ENCODE measurements at places on chromosomes 6 and 20.

GRCh38 chr20:37144856-37145404, 34.2 kb upstream of the RPN2 start:
- no peak for DNase-seq

GRCh38 chr6:150711584-150712504, 112.2 kb downstream of the PLEKHG1 start:
- DNase-seq = no peak

DNA sequence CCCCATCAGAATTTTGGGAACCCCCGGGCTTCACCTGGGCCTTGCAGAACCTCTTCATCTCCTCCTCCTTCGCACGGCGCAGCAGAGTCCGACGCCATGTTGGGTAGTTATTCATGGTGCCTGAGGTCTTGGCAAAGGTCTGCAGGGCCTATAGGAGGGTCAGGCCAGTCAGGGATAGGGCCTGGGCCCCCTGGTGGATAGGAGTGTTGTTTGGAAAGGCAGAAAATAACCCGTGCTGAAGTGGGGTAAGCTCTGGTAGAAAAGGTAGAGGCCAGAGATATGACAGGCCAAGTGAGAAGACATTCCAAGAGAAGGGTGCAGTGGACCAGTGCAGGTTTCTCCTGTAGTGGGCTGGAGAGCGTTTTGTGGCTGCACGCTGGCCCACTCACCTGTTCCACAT, 4.9 kb downstream of the SMPD2 start:
- DNase-seq = no peak

DNA sequence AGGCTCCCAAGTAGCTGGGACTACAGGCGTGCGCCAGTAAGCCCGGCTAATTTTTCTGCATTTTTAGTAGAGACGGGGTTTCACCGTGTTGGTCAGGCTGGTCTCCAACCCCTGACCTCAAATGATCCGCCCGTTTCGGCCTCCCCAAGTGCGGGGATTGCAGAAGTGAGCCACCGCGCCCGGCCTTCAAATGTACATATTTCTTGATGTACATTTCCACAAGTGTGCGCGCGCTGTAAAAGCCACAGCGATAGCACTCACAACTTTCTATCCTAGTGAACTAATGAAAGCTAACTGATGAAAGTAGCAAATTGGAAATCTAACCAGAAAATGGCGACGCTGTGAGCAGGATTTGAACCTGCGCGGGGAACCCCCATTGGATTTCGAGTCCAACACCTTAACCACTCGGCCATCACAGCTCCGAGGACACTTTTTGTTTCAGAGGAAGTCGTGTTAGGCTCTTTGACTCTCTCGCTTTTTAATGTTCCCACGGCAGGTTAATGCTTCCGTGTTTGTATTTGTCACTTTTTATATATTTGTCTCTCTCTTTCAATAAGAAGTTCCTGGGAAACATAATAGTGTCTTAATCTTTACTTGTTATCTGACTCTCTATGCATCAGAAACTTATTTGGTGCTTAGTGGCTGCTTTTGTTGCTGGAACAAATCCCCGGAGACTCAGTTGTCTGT, 199.4 kb upstream of the ZNF184 start:
- DNase-seq = peak; percentile 7

GRCh38 chr20:48826069-48826468, 1.7 kb downstream of the PREX1 start:
- DNase-seq = no peak

DNA sequence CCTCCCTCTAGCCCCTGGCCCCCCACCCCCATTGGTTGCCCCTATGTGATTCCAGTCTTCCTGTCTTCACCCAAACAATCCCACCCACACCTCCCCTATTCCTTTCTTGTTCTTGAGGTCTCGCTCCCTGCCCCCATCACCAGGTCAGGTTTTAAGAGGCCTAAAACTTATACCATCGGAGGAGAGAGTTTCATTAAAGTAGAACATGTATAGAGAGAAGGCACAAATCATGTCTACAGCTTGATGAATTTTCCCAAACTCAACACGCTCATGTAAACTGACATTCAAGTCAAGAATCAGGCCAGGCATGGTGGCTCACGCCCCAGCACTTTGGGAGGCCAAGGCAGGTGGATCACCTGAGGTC, 44.5 kb downstream of the TGM2 start:
- DNase-seq = no peak

GRCh38 chr20:10565191-10565921, 108.4 kb downstream of the JAG1 start:
- no peak for DNase-seq

GRCh38 chr6:132785936-132786335, 12.5 kb downstream of the SLC18B1 start:
- DNase-seq = no peak

GRCh38 chr20:51021067-51022025, 1.6 kb downstream of the KCNG1 start:
- no peak for DNase-seq

GRCh38 chr6:148177589-148178233, 164.9 kb upstream of the SASH1 start:
- peak; percentile 32 for DNase-seq

DNA sequence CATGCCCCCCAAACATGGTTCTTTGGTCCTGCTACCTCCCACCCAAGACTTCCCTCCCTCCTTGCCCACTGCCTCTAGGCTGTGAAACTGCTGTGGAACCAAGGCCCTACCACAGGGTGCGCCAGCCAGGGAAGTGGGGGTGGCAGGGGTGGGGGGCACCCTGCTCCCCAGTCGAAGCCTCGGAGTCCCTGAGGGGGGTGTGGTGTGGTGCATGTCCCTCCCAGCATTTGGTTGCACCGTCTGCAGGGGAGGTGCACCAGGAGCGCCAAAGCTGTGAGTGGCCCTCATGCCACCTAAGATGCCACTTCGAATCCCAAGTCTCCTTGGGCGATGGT, 1.8 kb downstream of the RGS19 start:
- DNase-seq = no peak

GRCh38 chr6:41901882-41902519, 6.8 kb upstream of the USP49 start:
- DNase-seq = no peak

- peak; percentile 16 for DNase-seq
Observed at GRCh38 chr20:12790859-12791258, 217.9 kb upstream of the SPTLC3 start.

DNA sequence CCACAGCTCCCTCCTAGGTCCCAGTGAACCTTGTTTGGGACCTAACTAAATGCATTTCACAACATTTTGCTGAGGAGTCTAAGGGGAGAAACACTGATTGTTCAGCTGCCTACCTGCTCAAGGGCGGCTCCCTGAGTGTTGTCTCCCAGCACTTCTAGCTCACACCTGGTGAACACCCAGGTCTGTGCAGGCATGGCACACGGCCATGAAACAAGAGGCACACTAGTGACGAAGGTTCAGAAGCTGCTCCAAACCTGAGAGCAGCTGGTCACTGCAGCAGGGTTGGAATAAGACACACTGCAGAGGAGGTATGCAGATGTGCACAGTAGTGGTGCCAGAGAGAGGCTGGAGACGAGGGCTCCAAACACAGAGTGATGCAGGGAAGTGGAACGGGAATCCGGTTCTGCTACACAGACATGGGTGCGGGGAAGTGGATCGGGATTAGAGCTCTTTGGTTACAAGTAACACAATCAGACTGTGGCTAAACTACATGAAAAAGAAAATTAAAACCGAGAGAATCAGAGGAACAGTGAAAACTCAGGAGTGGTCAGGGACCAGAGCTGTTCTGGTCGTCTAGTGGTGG, 486.1 kb upstream of the CDH4 start:
- DNase-seq = no peak

GRCh38 chr6:134666125-134666524, 283.8 kb downstream of the ALDH8A1 start:
- no peak for DNase-seq

DNA sequence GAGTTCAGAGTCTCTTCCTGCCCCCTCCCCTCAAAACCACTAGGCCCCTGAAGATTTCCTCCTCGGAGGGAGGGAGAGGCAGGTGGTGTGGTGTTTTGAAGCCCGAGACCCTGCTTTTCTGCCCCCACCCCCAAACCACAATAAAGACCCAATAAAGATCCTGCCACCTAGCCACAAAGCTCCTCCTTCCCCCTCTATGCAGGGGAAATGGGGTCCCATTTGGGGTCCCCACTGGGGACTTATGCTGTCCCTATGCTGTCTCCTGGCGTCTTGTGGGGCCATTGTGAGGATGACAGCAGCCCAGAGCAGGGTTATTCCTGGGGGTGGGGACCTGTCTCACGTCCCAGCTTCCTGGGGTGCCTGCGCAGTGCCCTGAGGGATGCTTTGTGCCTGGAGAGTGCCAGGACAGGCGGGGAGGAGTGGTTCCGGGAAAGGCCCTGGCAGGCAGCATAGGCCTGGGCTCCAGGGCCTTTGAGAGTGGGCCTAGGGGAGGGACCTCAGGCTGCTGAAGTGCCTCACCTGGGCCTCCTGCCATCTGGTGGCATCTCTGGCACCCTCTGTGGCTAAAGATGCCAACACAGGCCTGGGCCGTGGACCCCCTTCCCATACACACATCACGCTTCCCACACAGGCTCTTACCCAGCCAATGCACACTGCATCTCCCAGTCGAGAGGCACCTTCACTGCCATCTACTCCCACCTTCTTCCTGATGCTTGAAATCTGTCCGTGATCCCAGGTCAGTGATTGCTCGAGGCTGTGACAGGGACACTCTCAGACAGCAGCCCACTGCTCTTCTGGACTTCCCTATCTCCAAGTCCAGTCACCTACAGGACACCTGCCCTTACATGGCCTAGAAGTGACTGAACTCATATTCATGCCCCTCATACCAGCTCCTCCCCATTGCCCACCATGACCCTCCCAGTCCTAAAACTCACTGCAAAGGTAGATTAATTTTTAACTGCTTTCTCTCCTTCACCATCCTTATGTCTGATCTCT, 7.9 kb upstream of the ARMC12 start:
- no peak for DNase-seq

GRCh38 chr6:113511100-113511499, 346.0 kb upstream of the MARCKS start:
- DNase-seq = no peak

GRCh38 chr6:91464201-91464600, 877.3 kb upstream of the MAP3K7 start:
- DNase-seq = no peak

DNA sequence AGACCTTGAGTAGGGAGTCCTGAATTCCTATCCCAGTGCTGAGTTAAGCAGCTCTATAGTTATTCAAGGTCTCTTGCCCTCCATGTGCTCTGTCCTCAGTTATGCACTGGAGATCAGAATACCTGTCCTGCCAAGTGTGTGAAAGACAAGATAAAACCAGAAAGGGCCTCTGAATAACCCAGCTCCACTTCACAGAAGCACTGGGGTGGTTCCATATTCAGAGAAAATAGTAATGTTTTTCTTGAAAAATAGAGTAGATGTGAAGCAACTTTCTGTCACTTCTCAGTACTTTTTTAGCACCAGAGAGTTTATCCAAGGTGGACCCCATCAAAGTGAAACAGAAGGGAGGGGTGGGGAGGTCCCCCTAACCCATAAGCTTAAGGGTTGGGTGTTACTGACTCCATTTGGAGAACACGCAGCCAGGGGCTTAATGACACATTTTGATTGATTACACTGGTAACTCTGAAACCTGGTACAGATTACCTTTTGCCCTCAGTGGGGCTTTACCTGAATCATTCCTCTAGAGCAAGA, 509.8 kb upstream of the JARID2 start:
- no peak for DNase-seq

DNA sequence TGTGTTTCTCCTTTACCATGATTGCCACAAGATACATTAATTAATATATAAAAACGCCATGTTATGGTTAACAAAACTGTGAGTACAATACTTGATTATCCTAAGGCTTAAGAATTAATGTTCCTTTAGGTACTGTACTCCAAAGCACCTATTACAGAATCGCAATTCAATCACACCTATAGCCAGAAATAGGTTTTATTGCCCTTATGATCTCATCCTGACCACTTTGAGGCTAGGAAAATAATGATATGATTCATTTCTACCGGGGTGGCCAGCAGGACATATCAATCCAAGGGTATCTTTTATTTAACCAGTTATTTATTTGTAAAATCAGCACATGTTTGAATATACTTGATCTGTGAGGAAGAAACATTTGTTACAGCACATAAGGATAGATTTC, 396.6 kb upstream of the GJE1 start:
- DNase-seq = no peak

DNA sequence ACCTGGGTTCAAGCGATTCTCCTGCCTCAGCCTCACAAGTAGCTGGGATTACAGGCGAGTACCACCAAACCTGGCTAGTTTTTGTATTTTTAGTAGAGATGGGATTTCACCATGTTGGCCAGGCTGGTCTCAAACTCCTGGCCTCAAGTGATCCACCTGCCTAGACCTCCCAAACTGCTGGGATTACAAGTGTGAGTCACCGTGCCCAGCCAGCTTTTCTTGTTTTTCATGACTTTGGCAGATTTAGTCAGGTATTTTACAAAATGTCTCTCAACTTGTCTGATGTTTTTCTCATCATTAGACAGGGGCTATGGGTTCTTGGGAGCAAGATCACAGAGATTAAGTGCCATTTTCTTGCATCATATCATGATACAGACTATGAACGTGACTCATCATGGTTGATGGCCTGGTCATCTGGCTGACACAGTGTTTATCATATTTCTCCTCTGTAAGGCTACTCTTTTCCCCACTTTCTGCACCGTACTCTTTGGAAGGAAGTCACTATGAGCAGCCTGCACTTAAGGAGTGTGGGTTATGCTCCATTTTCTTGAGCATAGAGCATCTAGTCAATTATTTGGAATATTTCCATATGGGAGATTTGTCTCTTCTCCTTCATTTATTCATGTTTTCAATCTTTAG, 67.8 kb downstream of the RNF182 start:
- DNase-seq = no peak

- DNase-seq = no peak
Observed at GRCh38 chr20:25227317-25227831, 20.5 kb upstream of the PYGB start.

DNA sequence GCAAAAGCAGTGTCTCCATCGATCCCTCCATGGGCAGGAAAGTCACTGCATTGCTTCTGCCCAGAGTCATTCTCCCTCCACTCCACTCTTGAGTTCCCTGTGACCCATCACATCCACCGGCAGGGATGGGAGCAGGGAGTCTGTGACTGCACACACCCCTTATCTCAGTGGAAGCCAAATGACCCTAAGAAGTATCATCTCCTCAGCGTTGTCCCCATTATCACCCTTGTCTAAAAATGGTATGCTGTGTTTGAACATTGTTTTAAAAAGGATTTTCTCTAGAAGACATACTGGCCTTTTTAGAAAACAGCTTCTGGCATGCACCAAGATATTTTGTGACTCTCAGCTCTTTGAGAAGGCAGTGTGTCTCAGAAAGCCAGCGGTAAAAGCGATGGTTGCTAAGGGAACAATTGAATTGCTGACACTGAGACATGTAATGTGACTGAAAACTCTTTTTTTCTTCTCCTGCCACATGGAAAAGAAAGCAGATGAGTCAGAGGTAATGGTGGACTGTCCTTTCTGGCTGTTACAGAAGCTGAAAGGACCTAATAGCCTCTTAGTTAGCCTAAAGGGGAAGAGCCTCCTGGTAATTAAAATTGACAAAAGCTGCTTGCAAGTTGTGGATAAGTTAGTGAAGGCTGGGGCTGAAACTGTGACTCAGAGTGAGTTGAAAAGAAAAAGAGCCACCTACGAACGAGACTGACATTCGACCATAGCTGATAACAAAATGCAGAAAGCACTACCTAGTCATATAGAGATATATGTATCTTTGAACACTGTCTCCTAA, 120.5 kb downstream of the MAP3K7 start:
- DNase-seq = no peak

GRCh38 chr6:111846492-111847409, 26.5 kb downstream of the FYN start:
- DNase-seq = no peak

GRCh38 chr6:54100411-54101006, 10.7 kb upstream of the MLIP start:
- no peak for DNase-seq
